ENCODE measurements at places on chromosomes 3 and 15. TPM values are rescaled to one million over a fixed set of nuclear protein-coding genes. Genes with fewer than 3 reads are reported as not detected.

The JMJD7 gene
- polyA plus RNA-seq = 7.7 TPM

The CCDC14 gene
- polyA plus RNA-seq = 53.9 TPM

The SETMAR gene
- polyA plus RNA-seq = 15.4 TPM

DNA sequence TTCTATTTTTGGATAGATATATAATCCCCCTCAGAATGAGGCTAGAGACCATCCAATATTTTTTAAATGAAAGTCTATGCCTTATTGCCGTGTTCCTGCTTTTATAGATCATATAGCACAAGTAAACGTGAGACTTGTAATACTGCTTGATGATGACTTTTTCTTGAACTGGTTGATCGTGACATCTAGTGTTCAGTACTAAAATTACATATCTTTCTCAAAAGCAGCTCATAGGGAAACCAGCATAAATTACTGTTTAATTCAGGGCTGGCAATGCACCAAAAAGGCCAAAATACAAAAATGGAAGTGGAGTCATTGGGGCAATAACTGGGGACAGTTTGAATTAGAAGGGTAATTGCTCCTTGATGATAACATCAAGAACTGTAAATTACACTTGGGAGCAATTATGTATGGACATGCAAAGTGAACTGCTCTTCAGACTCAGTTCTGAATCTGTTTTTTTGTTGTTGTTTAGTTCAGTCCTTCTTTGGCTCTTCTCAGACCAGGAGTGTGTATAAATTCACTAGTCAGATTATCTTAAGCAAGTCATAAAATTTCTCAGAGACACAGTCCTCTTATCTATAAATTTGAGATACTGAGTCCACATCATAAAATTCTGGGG is 325.3 kb downstream of the THSD4 start:
- DNase-seq = peak; percentile 49

DNA sequence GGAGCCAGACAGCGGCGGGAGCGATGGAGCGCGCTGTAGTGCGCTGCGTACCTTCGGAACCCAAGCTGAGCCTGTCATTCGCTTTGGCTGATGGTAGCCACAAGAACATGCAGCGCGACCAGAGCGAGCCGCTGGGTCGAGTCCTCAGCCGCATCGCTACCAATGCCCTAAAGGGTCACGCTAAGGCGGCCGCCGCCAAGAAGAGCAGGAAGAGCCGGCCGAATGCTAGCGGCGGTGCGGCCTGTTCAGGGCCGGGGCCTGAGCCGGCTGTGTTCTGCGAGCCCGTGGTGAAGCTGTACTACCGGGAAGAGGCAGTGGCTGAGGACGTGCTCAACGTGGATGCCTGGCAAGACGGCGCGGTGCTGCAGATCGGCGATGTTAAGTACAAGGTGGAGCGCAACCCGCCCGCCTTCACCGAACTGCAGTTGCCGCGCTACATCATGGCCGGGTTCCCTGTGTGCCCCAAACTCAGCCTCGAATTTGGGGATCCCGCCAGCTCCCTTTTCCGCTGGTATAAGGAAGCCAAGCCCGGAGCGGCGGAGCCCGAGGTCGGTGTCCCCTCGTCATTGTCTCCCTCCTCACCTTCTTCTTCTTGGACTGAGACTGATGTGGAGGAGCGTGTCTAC is 498 bp downstream of the PDE12 start:
- no peak for DNase-seq

DNA sequence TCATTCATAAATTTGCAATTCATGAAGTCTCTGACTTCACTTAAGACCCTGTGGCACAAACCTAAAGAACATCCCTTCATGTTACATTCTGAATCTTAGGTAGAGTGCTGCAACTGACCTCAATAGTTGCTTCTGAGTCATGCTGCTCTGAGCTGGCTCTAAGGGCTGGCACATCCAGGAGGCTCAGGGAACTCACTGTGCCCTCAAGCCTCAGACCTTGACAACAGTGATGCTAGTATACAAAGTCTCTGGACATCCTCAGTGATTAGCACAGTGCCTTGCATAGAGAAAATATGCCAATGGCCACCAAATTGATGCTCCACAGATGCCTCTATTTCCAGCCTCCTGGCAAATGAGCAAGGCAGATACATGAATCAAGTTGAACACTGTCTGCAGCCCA is 740.9 kb upstream of the LMCD1 start:
- no peak for DNase-seq

GRCh38 chr3:131794766-131795388 is 239.9 kb downstream of the CPNE4 start:
- DNase-seq = peak; percentile 16

GRCh38 chr3:125151442-125151817 is 61.1 kb downstream of the SLC12A8 start:
- DNase-seq = no peak

DNA sequence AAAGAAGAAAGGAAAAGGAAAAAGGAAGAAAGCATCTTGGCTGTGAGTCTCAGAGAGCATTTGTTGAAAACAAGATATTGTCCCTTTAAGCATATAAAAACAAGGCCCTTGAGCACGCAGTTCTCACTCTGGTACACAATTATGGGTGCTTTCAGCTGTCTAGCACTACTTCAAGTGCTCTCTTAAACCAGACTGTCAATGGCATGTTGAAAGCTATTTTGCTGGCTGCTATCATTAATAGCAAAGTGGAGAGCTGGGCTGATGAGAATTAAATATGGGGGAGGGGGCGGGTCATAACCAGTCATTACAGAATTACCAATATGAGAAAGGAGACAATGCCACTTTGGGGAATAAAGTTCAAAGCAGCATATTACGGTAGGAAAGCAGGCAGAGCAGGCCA is 9.3 kb downstream of the TLE3 start:
- DNase-seq = no peak

- no peak for DNase-seq
Measured at GRCh38 chr3:15755181-15755580, 42.6 kb downstream of the ANKRD28 start.
